ENCODE measurements at places on chromosomes 4 and X.

DNA sequence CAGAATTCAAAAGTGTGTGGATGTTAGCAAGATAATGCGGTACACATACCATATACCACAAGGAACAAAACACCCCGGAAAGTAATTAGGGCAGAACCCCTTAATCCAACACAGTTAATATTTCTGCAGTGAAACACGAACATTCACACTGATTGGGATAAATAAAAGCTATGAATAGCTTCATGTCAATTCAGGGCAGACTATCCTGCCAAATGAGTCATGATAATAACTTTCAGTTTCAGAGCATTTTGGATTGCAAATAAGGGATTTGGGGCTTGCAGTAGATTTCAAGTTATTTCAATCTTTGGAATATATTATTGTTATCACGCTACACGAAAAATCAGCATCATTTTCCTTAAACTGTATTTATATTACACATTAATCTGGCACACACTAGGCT, 24.3 kb downstream of the IRF2 start:
- no peak for DNase-seq

DNA sequence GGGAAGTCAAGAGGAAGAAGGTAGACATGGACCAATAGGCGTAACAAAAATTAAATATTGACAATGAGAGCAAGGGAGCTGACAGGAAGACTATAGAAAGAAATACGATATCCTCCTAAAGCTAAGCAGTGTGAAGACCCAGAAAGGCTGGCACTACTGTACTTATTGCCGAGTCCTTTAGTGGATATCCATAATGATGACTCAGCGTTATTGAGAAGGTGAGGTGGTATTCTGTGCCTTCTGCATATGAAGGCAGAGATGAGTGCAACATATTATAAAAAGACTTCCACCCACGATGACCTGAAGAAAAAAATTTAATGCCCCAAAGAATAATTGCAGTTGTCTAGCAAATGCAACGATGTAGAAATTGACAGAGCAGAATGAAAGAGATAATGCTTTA, 13.0 kb upstream of the MCF2 start:
- no peak for DNase-seq

DNA sequence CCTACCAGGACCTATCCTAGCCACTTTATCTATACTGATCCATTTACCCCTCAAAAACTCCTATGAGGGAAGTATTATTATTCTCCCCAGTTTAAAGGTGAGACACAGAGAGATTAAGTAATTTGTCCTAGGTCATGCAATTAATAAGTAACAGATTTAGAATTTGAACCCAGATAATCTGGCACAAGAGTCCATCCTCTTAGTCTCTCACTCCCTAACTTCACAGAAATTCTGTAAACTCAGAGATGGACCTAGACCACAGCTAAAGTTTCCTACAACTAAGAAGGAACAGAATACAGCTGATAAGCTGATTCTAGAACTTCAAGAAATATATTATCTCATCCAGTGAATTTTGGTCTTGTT, 58.7 kb downstream of the TEC start:
- DNase-seq, result no peak

DNA sequence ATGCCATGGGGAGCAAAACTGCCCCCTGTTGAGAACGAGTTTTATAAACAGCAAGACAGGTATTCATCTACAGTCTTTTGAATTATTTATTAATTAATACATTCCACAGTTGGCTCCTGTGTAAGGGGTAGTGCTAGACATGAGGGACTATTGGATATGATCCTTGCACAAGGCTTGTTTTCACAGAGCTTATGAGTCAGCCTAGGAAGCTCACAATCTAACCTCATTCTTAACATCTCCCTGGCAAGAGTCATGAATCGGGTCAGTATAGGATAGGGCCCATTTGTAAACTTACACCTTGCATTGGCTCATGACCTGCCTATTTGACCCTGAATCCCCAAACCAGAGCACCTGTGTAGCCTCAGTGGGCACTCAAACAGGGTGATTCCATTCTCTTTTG, 209.1 kb upstream of the HCCS start:
- DNase-seq, result no peak

DNA sequence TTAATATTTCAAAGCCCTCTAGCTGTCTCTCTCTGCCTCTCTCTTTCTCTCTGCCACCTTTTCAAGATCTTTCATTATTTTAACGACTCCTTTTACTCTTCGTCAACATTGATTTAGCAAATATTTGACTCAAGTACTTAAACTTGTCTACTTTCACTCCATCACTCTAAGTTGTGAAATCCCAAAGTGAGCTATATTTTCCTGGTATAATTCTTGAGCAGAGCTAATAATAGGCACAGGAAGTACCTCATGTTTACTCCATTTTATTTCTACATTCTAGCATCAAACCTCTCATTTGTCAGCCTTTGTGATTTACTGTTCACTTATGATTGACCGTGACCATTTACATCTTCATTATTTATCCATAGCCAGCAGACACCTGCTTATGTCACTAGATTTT, 482.5 kb downstream of the RPA4 start:
- no peak for DNase-seq

GRCh38 chr4:20778896-20779295, 78.6 kb downstream of the PACRGL start:
- DNase-seq, result no peak

DNA sequence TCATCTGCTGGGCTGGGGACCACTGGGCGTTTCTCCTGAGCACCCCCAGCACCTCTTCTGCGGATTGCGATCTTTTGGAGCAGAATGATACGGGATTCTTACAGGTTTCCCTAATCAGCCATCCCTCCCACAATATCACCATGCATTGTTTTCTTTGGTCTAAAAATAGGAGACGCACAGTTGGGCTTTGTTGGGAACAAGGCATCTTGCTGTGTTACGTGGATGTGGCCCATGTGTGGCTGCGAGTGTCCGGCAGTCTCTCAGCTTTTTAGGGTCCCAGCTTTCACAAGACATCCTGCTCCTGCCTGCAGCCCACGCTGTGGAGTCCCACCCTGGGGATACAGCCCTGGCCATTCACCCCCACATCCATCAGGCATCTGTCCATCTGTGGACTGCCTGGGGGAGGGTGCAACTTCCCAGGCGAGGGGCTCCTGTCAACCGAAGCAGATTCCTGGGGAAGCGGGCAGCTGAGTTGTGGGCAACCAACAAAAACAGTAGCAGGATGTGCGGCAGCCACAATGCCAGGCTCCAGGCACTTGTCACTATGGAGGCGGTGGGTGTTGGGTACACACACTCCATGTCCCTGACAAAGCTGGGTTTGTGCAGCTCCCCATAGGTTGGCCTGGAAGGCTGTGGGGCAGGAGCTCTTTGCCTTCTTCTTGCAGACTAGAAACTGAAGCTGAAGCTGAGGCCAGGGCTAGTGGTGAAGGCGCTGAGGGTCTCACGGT, 185.5 kb upstream of the PSAPL1 start:
- DNase-seq, result no peak

DNA sequence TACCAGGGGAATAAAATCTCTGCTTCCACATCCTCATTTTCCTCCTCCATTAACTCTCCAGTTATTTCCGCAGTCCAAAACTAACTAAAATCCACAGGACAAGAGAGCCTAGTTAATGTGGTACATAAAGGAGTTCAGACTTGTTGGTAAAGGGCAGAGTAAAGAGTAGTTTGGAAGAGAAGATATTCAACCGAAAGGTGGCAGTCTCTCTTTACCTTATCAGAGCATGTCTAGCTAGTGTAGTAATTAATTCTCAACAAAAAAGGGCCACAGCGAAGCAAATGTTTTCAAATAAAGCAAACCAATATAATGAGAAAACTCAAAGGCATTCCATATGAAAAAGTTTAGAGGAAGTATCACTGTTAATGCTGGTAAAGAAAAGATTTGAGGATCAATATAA, 286.5 kb downstream of the GLUD2 start:
- DNase-seq, result no peak

- DNase-seq, result no peak
Observed at GRCh38 chr4:105399532-105400161, 74.2 kb downstream of the PPA2 start.

- no peak for DNase-seq
Observed at GRCh38 chr4:70868778-70869177, 29.1 kb upstream of the GRSF1 start.

DNA sequence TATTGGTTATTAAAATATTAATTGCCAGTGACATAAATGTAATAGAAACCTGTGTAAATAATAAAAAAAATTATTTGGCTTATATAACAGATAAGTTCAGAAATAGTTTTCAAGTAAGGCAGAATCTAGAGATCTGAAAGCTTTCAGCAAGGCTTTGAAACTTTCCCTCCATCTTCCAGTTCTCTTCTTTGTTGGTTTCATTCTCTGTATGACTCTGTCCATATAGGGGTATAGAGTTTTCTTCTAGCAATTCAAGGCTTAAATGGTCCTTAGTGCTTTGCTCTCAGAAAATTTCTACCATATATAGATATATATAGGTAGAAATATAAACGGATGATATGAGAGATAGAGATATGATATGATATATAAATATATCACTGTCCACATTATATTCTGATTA, 160.5 kb upstream of the GABRA2 start:
- DNase-seq, result no peak

- DNase-seq, result no peak
Observed at GRCh38 chr4:169625886-169626285, 5.5 kb downstream of the CLCN3 start.

- DNase-seq, result no peak
Observed at GRCh38 chr4:140448162-140448561, 20.7 kb upstream of the CLGN start.

GRCh38 chrX:13828392-13828791, 11.5 kb upstream of the GPM6B start:
- no peak for DNase-seq

- no peak for DNase-seq
Observed at GRCh38 chr4:122766950-122767349, 34.4 kb downstream of the BBS12 start.

Measured in GOT3 (cell line).